ENCODE measurements at places on chromosomes 11 and 22.

- no peak for DNase-seq
Measured at GRCh38 chr11:46293066-46293465, 15.6 kb downstream of the CREB3L1 start.

- DNase-seq: no peak
Measured at GRCh38 chr11:16136792-16137390, 219.5 kb downstream of the SOX6 start.

- DNase-seq: no peak
Measured at GRCh38 chr11:85787809-85788760, 22.9 kb downstream of the SYTL2 start.

DNA sequence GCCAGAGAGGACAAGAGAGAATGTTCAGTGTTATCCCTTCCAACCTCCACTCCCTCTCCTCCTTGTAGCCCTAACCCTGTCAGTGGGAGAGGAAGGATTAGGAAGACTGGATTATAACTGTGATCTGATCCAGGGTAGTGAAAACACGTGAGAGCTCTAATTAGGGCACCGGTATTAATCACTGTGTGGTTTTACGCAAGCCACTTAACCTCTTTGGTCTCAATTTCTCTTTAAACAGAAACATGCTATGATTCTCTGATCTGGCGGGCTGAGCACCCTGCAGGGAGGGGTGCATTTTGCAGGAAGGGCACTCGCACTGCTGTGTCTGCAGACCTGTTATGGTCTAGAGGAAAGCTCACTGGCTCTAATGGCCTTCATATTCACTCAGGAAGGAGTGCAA, 11.5 kb downstream of the RPL27A start:
- no peak for DNase-seq

GRCh38 chr11:63683133-63683991, 2.1 kb downstream of the RTN3 start:
- DNase-seq: no peak

- no peak for DNase-seq
Measured at GRCh38 chr11:115776916-115777315, 272.7 kb upstream of the CADM1 start.

DNA sequence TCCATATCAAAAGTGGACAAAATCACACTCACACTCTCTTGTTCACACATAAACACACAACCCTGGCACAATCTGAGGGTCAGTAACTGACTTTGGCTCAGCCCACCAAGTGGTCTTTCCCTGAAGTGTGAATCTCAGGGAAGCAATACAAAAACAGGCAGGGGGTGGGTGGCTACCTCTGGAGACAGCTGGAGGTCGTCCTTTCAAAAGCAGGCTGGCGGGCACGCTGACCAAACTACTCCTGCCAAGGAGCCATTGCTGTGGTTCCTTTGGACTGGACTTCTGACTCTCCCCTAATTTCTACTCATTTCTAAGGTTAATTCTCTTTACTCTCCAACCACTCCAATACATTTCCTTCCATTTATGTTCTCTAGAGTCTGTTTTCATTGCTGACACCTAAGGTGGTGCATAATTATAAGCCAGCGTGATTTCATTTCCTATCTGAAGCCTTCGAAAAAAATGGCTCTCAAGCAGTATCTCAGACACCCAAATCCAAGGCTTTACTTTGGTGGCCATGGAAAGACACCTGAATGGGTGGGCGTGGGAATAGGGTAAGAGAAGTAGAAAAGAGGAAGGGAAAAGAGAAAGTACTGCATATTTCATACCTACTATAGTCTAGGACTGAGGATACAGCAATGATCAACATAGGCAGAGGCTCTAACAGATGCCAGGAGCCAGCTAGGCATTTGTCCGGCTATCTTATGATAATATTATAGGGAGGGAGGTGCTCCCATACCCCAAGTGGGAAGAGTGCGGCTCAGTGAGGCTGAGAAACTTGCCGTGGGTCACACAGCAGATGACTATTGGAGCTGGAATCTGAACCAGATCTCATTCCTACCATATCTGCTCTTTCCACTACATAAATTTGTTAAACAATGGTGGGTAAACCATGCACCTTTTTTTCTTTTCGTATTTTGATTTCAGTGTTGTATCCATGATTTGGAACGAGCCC, 22.0 kb downstream of the FZD4 start:
- no peak for DNase-seq

- DNase-seq: no peak
Measured at GRCh38 chr11:120613264-120614226, 102.0 kb downstream of the GRIK4 start.

Measured in activated T-cell treated with anti-CD3 and anti-CD28 coated beads, Interleukin-2, amount 50 U/mL, for 4 hours (primary cell).